ENCODE measurements at places on chromosomes 16 and 17.
A peak's percentile ranks its signal among the peaks of the same experiment; 100 is the strongest.

DNA sequence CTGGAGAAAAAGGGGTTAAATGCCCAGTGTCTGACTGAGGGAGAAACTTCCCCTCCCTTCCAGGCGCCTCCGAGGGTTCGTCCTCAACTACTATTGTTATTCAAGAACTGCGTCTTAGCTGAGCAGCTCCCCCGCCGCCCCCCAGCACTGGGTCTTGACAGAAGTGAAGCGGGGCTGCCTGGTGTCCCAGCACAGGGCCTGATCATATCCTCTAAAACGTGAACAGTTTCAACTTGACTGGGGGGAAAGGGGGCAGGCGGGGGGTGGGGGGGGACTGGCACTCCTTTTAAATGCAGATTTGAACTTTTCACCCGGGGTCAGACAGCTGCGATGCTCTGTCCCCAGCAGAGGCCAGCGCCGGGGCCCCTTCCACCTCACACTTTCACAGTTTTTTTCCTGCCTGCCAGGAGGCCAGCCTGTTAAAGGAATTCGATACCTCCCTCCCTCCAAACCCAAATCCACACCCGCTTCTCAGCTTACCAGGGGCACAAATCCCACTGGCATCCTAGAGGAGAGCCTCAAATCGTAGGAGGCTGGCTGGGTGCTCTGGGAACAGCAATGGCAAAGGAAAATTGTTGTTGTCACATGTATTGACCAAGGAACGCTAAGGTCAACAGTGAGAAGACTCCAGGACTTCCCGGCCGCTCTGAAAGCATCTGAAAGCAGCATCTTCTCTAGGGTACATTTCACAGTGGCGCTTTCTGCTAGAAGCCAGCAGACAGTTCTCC, 14.5 kb downstream of the ZFHX3 start:
- no peak for DNase-seq

DNA sequence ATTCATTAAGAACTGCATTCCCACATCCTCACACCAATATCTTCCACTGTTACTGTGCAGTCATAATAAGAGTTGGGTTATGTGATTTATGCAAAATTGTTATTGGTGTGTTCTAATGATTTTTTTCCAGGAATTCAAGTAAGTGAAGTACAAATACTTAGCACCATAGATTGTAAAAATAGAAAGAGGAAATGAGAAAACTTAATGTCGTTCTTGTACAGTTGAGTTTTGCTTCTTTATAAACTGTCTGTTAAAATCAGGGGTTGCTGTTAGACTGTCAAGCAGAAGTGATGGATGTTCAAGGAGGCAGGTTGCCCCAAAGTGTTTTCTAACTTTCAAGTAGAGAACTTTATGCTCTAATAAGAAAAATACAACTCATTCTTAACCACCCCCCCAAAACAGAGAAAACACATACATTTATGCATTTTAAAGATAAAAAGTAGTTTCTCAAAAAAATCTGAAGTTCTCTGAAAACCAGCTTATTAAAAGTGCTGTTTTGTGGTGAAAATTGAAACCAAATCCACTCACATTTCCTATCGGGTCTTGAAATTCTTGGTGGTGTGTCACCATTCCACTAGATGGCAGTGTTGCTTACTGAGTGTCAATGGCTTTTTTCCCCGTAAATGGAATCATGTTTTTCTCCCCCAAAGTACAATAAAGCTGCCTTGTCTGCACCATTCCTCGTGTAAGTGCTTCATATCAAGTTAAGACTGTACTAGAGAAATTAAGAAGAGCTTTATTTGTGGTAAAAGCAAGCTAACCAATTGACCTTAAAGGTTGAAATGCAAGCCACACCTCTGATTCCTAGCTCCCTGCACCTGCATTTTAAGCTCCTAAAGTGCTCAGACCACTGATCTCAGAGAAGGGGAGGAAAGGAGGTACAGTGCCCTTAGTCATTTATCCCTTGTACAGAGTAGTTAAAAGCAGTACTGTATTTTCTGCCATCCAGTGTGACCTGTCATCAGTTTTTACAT, 4.7 kb upstream of the IGSF6 start:
- peak; percentile 10 for DNase-seq

GRCh38 chr16:2082983-2083364, 35.2 kb downstream of the TSC2 start:
- DNase-seq = no peak

DNA sequence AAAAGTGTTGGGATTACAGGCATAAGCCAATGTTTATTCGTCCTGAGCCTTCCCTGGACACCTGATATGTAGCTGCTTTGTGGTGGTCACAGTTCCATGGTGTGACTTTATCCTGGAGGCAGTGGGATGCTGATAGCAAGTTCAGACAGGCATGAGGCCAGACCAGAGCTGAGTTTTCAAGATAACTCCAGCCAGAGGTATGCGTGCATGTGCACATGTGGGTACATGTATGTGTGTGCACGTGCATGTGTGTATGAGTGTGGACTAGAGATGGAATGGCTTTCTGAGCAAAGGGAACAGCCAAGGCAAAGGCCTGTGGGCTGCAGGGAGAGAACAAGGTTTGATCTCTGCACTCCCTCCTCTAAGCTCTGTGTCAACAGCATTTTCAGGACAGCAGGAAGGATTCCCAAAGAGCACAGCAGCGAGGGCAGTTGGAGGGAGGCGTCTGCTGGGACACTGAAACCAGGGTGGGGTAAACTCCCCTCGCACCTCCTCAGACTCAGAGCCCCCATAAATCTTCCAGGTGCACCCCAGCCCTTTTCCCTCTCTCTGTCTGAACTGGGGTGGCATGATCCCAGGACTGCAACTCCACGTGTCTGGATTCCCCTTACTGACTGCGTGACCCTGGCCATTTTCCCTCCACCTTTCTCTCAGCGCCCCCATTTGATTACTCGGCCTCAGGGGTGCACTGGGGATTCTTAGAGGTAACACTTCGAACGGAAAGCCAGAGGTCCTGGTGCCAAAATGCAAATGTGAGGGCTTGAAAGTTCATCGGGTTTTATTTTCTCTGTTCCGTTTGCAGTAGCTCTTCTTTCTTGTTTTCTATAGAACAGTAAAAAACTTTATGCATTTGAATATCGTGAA, 15.3 kb downstream of the NLRC5 start:
- no peak for DNase-seq

DNA sequence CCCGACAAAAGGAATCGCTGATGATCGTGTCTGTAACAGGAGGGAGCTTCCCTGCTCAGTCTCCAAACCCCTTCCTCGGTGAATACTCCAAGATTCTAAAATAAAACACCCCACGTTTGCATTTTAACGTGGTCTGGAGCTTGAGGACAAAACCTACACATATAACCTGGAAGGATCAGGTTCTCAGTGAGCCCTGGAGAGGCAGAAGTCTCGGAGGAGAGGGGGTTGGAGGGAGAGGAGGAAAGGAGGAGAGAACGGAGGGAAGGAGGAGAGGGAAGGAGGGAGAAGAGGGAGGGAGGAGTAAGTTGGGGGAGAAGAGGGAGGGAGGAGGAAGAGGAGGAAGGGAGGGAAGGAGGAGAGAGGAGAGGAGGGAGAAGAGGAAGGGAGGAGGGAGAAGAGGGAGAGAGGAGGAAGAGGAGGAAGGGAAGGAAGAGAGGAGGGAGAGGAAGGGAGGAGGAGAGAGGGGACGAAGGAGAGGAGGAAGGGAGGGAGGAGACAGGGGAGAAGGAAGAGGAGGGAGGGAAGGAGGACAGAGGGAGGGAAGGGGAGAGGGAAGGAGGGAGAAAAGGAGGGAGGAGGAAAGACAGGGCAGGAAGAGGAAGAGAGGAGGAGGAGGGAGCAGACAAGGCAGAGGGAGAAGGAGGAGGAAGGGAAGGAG, 27.4 kb upstream of the GINS2 start:
- DNase-seq = no peak

- no peak for DNase-seq
Measured at GRCh38 chr17:45650561-45650960, 133.6 kb upstream of the CRHR1 start.

DNA sequence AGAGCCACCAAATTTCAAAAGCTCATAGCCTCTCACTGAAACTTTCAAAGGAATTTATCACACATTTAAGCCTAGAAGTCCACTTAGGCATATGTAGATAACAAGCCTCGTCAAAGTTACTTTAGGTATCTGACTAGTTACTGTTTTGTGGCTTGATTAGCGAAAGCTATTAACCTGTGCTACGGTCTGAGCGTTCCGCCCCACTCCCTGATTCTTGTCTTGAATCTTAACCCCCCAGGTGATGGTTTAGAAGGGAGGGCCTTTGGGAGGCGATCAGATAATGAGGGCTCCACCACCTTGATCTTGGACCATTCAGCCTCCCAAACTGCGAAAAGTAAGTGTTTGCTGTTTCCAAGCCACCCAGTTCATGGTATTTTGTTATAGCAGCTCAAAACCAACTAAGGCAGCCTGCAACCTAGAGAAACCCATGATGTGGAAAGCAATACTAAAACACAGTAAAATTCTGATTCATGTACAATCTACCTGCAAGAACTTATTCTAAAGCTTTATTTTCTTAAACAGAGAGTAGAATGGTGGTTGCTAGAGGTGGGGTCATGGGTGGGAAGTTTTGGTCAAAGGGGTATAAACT, 7.1 kb downstream of the HSDL1 start:
- no peak for DNase-seq

DNA sequence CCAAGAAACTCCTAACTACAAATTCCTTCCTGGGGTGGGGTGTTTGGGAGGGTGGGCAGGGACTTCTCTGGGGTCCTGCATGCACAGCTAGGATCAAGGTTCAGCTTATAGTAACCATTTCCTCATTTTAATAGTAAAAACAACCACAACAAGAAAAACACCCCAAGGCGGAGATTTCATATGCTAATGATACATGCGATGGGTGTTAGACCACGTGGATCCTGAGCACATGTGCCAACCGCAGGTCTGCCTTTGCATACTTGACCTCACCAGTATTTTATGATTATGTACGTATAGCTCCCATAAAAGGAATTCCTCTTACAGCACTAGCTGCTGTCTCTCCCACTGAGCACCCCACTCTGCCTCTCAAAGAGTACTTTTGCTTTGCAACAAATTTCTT, 1.9 kb downstream of the KRTAP4-11 start:
- DNase-seq = no peak

DNA sequence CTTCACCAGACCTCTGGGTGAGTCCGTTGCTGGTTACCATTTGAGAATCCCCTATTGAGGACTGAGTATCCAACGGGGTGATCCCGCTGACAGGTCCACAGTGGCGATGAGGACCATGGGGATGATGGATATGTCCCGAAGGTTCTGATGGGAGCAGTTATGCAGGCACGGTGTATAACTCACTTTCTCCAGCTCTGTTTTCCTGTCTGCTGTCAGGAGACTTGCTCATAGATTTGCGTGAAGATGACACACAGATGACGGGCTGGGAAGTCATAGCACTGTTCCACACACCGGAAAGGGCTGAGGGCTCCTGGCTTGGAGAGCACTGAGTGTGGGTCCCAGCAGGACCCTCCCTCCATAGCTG, 22.2 kb upstream of the ADCY7 start:
- no peak for DNase-seq

DNA sequence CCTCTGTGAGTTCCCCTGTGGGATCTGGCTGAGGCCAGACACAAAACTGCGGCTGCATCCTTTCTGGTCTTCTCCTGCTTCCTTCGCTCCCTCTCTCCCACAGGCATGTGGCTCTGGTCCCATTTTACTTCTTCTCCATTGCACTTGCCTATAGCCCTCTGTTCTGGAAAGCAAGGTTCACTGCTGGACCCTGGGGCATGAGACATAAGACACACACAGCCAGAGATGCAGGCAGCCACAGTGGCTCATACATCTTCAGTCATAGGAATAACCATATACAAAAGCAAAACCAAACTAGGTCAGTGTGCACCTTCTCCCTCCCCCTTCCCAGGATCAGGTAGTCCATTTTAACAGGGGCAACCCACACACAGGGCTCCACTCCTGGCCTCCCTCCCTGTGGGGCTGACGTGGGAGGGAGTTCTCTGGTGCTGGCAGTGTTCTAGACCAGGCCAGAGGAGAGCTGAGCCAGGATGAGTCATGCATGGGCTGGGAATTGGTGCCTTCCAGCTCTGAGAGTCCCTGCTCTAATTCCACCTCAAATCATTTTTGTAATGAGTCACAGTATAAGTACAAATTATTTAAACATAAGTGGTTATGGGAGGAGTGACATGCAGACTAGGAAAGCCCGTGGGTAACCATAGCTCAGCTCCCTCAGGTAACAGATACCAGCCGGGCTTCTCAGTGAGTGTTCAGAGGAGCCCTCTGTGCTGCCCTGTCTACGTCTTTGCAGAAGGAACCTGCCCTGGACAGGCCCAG, 58.0 kb downstream of the ASIC2 start:
- DNase-seq = peak; percentile 63

DNA sequence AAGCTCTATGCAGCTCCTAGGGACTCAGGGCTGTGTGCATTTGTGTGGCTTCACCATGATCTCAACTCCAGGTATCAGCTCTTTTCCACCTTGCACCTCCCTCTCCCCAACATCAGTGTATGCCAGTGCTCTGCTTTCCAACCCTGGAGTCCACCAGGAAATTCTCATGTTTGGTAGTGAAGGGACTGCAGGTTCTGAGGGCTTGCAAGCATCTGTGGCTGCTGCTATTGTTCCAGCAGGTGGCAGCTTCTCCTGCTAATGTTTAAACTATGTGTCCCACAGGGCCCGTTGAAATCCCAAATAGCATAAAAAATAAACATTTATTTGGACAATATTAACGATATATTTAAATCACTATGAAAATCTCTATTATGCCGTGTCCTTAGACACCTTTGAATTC, 82.0 kb downstream of the RGS9 start:
- DNase-seq = no peak

- DNase-seq = no peak
Measured at GRCh38 chr17:12729086-12729485, 60.2 kb upstream of the ARHGAP44 start.

GRCh38 chr17:45730192-45730591, 53.9 kb upstream of the CRHR1 start:
- no peak for DNase-seq

DNA sequence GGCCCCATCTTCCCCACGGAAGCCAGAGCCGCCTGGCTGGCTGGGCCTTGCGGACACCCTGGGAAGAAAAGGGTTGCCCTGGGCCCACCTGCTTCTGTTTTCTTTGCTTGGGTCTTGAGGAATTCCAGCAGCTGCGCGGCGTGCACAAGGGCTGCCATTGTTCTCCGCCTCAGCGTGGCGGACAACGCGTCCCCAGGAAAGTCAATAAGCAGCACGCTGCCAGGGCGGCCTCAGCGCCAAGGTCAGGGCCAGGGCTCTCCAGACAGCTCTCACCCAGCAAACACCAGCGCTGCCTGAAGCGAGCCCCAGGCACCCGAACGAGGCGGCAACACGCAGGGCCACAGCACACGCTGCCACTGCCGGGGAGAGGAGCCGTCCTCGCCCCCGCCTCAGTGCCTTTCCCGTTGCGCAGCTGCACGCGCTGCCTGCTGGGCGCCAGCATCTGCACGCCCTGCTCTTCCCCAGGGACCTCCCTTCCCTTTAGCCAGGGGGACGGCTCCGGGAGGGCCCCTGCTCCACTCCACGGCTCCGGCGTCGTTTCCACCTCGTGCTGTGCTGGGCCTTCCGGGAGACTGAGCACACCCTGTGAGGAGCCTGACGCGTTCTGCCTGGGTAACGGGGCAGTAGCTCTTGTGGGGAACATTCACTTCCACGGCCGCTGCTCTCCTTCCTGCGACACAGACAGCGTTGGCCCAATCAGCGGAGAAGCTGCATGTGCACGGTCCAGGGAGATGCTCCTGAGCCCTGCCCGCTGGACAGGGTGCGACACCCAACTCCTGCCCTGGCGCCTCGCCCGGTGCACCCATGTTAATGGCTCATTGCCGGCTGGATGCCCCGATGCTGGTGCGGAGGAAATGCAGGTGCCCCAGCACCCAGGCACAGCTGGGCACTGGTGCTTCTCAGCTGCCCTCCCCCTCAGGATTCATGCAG, 57.8 kb downstream of the LMF1 start:
- DNase-seq = no peak

- no peak for DNase-seq
Measured at GRCh38 chr16:84718-85406, 6.8 kb downstream of the MPG start.

GRCh38 chr16:68997564-68997963, 107.9 kb upstream of the HAS3 start:
- no peak for DNase-seq

Measured in fibroblast of skin of left biceps (primary cell).